NCI-H2081 (cell line): ENCODE measurements at places on chromosomes 13 and 19.

DNA sequence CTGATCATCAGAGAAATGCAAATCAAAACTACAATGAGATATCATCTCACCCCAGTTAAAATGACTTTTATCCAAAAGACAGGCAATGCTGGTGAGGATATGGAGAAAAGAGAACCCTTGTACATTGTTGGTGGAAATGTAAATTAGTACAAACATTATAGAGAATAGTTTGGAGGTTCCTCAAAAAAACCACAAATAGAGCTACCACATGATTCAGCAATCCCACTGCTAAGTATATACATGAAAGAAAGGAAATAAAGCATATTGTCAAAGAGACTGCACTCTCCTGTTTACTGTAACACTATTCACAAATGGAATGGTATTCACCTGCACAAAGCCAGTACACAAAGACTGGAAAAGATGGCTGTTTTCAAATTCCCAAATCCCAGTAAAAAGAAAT is 1233.7 kb downstream of the PCDH17 start:
- no peak for DNase-seq

DNA sequence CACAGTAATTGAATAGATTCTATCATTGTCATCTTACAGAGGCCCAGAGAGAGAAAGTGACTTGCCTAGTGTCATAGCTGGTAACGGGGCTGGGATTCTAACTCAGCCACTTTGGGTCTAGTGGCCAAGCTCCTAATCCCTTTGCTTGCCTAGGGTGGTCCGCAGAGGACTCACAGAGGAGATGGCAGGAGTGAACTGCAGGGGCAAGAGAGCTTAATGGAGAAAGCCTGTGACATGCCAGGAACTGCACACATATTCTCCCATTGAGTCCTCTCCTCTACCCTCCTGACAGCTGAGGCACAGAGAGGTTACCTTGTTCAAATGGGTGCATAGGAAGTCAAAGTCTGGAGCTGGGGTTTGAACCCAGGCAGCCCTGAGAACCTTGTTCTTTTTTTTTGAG is 2.7 kb downstream of the LSR start:
- no peak for DNase-seq

DNA sequence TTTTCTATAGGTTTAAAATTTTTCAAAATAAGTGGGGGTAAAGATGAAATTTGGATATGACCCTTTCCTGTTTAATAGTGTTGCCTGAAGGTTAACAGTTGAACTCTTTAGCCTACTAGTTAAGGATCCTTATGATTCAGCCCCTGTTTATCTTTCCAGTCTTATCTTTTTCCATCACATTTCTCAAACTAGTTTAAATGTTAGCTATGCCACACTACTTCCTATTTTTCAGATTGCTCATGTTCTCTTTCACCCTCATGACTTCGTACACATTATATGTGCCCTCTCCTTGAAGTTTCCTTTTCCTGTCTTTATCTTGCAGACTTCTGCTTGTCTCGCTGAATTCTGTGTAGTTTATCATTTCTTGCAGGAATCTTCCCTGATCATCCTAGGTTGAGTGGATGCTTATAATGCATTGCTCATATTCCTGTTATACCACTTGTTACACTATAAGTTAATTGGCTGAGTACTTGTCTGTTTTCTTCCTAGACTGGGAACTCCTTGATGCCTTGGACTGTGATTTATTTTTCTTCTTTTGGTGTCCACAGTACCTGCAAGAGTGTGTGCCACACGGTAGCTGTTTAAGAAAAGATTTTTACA is 86.7 kb downstream of the FNDC3A start:
- DNase-seq, result no peak

DNA sequence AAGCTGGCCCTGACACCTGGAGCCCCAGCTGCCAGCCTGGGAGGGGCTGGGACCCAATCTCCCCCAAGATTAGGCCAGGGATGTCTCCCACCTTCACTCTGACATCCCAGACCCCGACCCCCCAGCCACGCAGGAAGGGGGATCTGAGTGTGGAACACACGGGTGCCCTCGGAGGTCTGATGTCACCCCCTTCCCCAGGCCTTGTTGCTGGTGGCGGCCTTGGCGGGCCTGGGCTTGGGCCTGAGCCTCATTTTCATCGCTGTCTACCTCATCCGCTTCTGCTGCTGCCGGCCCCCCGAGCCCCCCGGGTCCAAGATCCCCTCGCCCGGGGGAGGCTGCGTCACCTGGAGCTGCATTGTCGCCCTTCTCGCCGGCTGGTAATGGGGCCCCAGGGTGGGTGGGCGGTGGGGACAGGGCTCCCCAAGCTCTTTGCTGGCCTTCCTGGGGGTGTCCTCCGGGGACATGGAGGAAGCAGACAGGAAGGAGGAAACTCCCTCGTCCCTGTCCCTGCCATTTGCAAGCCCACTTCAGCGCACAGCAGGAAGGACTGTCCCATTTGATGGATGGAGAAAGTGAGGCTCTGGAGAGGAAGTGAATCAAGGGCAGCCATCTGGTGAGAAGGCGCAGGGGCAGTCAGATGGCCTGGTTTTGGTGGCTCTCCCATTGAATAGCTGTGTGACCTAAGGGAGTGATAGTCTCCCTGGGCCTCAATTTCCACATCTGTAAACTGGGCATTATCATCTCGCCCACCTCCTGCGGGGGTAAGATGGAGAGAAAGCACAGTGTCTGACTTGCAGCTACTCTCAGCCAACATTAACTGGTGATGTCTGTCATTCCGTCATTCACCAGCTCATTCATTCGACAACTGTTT is 3.9 kb downstream of the TTYH1 start:
- DNase-seq, result no peak

- DNase-seq, result no peak
Observed at GRCh38 chr13:77733674-77734073, 36.2 kb downstream of the SLAIN1 start.
